ENCODE measurements at places on chromosomes 3 and 15.

GRCh38 chr3:71565316-71565715 is 18.2 kb downstream of the FOXP1 start:
- no peak for DNase-seq

GRCh38 chr3:14775011-14775410 is 43.8 kb upstream of the FGD5 start:
- no peak for DNase-seq

DNA sequence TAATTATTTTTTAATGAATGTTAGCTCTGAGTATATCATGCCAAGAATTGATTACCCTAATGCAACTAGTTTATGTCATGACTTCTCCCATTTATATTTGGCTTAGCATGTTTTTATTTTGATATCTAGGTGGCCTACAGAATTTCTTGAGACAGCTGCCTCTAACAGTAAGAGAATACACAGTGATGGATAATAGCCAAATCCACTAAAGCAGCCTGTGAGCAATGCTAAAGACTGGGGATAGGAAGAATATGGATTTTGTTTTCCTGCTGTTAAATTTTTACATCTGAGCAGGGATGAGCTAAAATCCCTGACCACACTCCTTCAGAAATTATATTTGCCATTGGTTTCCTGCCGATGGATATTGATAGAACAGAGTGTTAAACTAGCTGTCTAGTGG is 149.3 kb upstream of the TGFBR2 start:
- DNase-seq = peak; percentile 27

DNA sequence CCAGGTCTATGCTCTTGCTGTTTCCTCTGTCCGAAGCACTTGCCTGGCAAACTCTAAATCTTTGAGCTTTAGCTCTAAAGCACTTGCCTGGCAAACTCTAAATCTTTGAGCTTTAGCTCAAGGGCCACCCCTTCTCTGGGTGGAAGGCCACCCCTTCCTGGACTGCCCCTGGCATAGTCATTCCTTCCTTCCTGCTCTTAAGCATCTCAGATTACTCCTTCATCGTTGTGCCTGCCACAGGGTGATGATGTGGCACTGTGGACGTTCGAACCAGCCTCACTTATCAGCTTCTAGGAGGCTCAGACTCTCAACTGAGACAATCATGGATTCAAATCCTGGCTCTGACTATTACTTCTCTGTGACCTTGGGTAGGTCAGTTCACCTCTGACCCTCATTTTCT is 10.5 kb upstream of the CRABP1 start:
- no peak for DNase-seq

DNA sequence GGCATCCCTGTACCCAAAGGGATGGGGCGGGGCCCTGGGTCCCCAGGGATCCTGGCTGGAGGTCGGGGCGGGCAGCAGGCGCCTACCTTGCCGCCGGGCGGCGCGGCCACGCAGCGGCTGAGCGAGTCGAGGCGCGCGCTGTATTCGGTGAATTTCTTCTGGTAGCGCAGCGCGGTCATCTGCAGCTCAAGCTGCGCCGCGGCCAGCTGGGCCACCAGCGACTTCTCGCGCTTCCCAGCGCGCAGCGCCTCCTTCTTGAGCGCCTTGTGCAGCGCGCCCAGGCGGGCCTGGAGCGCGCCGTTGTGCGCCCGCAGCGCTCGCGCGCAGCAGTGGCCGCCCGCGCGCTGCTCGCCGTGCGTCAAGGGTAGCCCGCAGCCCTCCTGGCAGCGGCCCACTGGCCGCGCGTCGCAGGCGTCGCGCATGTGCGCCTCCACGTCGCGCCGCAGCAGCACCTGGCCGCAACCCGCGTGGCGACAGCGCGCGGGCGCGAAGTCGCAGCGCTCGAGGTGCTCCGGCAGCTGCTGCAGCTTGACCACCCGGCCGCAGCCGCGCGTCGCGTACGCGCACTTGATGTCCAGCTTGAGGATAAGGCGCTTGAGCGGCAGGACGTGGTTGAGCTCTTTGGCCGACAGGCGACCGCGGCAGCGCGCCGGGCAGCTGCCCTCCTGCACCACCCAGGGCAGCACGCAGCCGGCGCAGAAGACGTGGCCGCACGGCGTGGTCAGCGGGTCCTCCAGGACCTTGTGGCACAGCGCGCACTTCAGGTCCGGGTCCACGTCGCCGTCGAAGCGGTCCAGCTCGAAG is 522 bp downstream of the PDZRN3 start:
- peak; percentile 52 for DNase-seq

- no peak for DNase-seq
Observed at GRCh38 chr3:23071296-23071695, 131.8 kb upstream of the UBE2E2 start.

- peak; percentile 85 for DNase-seq
Observed at GRCh38 chr3:4722103-4722502, 229.0 kb downstream of the ITPR1 start.

GRCh38 chr15:82021992-82022391 is 23.8 kb downstream of the MEX3B start:
- DNase-seq = peak; percentile 56

- DNase-seq = no peak
Observed at GRCh38 chr15:100340721-100341238, 995 bp downstream of the ADAMTS17 start.

- DNase-seq = peak; percentile 9
Observed at GRCh38 chr3:169886671-169887070, 16.9 kb upstream of the LRRC31 start.

- peak; percentile 46 for DNase-seq
Observed at GRCh38 chr3:47617086-47618010, 38.7 kb upstream of the CSPG5 start.

DNA sequence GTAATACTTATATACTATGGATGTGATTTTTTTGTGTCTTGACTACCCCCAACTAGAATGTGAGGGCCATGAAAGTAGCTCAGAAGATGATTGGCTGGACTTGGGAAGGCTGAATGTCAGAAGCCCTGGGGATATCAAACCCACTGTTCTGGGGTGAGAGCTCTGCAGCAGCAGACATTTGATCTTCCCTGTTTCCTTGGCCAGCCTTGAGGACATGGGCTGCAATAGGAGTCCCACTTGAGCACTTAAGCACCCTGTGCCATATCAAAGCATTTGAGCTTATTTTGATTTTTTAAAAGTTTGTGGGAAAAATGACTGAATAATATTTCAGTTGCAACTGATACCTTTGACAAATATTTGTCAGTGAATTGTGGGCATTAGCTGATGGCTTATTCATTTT is 21.7 kb downstream of the GTF2E1 start:
- no peak for DNase-seq

GRCh38 chr3:119883461-119884160 is 101.7 kb downstream of the NR1I2 start:
- DNase-seq = no peak

DNA sequence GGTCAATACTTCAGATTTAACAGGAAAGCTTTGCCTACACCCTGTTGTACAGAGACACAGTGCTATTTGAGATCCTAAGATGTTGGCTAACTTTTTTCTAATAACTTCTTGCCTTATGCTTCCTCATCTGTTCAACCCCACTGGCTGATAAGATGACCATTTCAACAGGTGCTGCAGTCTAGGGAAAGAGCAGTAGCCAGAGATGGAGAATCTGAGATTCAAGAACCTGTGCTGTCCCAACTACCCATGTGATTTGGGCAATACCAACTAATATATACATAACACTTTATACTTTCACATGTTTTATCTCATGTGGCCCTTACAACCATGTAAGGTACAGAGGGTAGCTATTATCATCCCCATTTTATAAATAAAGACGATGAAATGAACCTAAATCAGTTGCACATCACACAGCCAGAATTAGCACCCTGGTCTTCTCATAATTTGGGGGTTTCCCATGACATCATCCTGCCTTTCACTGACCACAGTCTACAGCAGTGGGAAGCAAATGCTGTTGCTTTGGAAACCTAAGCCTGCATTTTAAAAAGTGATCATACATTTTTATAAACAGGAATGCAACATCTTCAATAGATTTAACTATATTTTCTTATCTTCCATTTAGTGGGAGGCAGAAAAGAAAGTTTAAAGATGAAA is 9.7 kb downstream of the TTC23 start:
- DNase-seq = peak; percentile 59

DNA sequence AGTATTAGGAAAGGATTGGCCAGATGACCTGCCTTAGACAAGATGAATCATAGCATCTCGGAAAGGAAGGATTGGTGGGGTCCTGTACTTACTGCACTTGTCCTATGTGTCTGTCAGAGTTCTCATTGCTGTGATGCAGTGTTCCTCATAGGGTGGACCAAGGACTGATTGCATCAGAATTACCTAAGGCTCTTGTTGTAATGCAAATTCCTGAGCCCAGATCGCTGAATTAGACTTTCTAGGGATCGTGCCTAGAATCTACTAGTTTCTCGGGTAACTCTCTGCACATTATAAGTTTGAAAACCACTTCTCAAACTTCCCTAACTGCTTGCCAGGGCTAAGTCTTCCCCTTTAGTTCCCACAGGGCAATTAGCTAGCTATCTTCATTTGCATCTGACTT is 74.9 kb upstream of the SKOR1 start:
- peak; percentile 21 for DNase-seq

DNA sequence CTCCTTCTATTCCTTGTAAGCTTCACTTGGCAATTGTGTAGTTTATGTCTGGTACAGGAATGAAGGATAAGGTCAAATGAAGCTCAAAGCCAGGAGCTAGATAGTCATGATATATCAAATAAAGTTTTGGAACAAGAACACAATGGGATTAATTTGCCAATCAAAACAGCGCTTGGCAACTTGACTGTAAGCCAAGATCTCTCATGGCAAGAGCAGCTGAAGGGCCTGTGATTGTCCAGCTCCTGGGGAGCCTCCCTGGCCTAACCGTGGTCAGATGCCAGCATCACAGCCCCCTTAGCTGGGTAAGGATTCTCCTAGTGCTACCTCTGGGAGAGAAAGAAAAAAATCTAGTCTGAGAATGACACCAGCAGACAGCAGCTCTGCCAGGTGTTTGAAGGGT is 97.2 kb downstream of the LIPC start:
- no peak for DNase-seq

DNA sequence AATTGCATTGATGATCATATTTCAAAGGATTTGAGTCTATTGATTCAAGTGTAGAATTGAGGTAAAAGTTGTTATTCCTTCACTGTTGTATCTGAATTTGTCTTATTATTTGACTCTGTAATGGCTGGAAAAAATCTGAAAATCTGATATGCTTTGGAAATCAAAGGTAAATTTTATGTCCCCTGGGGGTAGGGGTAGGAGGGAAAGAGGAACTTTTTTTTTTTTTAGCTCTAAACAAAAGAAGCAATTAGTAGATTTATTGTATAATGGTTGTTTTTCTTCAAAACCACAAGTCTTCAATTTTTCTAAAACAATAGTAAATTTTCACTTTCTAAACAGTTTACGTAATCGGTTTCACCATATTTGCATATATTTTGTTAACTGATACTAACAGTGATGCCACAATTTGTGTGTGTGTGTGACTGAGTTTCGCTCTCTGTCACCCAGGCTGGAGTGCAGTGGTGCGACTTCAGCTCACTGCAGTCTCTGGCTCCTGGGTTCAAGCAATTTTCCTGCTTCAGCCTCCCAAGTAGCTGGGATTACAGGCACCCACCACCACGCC is 91.7 kb upstream of the GOLGA6L4 start:
- no peak for DNase-seq
